Effector memory CD4-positive, alpha-beta T cell (primary cell): ENCODE measurements at places on chromosomes 2 and 18.

DNA sequence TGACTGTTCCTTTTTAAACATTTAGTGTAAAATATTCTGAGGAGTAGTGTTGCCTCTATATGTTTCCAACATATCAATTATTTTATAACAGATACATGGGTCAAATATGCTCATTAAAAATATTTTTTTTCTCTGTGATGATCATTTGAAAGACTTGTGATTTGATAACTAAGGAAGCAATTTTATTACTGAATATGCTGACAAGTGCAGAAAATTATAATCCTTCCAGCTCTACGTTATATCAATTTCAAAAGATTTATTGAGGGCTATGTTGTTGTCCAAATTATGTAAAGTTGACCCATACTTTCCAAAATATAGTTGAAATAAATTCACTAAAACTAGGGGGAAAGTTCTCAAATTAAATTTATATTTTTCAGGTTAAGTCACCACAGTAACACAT, 290.6 kb downstream of the NYAP2 start:
- H3K4me3 ChIP-seq, result no peak overlapping the region
- no peaks in the 10 kb centered on the region for H3K27me3 ChIP-seq
- no peaks in the 10 kb centered on the region for H3K4me1 ChIP-seq

DNA sequence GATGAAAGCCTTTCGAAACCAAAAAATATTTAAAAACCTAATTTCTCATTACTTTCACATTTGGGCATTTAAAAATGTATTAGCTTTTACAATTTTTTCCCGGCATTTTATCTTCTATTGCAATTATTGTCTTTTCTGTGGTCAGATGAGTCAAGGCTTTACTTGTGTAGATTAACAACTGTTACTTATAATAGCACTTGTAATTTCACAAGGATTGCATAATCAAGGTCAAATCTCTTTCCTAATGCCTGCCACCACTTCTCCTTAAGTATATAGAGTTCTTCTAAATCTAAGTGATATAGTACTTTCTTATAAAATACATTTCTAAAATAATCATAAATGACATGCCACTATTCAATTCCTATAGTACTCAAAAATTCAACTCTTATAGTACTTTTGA, 67.2 kb downstream of the SLC8A1 start:
- DNase-seq, result no peak
- no peaks in the 10 kb centered on the region for H3K36me3 ChIP-seq
- no peaks in the 10 kb centered on the region for H3K4me1 ChIP-seq

DNA sequence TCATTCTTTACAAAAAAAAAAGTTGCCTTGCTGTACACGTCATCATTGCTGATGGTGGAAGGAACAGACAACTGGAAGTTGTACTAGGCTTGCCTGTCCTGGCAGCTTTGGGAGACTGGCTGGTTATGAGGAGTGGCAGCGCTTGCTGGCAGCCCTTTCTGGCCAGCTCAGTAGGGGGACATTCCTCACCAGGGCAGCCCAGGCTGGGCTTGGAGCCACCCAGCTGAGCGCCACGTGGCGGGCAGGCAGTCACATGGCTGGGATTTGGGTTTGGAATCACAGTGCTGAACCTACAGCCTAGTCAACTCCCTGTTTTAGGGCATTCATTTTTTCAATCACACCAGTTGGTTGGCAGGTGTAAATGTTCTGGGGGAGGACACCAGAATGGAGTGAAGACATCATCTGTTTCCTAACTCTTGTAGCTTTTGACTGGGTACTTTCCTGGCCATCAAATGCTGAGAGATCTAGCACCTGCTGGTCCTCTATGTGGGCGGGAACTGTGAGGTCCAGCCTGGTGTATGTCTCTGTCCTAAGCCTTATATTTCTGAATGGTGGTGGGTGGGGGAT, 139.3 kb downstream of the SETBP1 start:
- H3K36me3 ChIP-seq, result no peaks in the 10 kb centered on the region
- H3K27me3 ChIP-seq, result no peaks in the 10 kb centered on the region
- DNase-seq, result no peak
- no peak overlapping the region for H3K4me3 ChIP-seq

DNA sequence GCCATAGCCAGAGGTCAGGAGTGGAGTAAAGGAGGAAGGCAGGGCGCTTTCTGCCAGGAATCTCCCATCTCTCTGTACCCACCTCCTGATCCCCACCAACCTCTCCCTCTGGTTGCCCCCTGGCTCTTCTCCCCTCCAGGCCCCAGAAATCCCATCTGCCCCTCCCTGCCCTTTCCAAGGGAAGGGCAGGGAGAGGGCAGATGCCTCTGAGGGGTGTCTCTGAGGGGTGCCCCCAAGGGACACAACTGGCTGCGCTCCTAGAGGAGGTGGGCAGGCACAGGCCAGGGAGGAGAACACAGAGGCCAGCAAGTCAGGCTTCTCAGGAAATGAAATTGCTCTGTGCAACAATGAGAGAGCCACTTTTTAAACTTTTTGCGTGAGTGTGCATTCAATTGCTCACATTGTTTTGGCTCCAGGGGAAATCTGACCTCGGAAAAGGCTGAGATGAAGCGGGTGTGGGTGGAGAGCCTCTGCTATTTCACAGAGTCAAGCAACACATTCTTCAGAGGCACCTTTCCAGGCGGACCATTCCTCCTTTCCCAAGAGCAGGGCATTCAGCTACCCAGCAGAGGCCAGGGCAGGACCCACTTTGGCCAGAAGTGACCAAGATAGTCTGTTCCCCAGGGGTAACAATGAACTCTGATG, 125.5 kb downstream of the SMAD7 start:
- H3K27me3 ChIP-seq, result no peaks in the 10 kb centered on the region
- H3K27ac ChIP-seq, result no peak overlapping the region
- no peak overlapping the region for H3K4me3 ChIP-seq
- no peak for DNase-seq

DNA sequence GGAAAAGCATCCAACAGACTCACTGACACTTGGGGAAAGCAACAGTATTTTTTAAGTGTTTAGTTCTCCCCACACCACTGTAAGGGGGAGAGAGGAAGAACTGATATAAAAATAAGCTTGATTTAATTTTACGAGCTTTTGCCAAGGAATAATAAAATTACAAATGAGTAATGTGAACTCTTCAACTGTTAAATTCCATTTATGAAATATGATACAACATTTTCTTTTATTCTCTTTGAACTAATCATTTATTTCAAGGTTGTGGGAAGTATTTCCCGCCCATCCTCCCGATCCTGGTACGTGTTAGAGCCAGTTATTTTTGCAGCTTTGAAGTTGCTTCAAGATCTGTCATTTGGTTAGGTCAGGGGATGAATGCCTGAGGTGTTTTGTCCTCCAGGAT, 35.2 kb downstream of the WDPCP start:
- DNase-seq, result no peak
- no peak overlapping the region for H3K4me3 ChIP-seq
- no peaks in the 10 kb centered on the region for H3K27me3 ChIP-seq
- no peaks in the 10 kb centered on the region for H3K36me3 ChIP-seq
- H3K4me1 ChIP-seq, result no peaks in the 10 kb centered on the region

GRCh38 chr2:21650569-21650968, 526.8 kb downstream of the TDRD15 start:
- no peaks in the 10 kb centered on the region for H3K36me3 ChIP-seq
- no peak overlapping the region for H3K27ac ChIP-seq
- no peak overlapping the region for H3K4me3 ChIP-seq
- no peaks in the 10 kb centered on the region for H3K27me3 ChIP-seq
- no peak for DNase-seq

DNA sequence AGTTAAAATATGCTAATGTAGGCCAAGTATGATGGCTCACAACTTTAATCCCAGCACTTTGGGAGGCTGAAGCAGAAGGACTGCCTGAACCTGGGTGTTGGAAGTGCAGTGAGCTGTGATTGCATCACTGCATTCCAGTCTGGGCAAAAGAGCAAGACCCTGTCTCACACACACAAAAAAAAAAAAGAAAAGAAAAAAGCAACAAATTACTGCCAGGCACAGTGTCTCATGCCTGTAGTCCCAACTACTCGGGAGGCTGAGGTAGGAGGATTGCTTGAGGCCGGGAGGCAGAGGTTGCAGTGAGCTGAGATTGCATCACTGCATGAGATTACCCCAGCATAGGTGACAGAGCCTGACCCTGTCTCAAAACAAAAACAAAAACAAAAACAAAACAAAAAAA, 110.6 kb downstream of the PRELID3A start:
- no peaks in the 10 kb centered on the region for H3K36me3 ChIP-seq
- no peak overlapping the region for H3K4me3 ChIP-seq
- H3K4me1 ChIP-seq, result no peaks in the 10 kb centered on the region
- no peaks in the 10 kb centered on the region for H3K27me3 ChIP-seq

DNA sequence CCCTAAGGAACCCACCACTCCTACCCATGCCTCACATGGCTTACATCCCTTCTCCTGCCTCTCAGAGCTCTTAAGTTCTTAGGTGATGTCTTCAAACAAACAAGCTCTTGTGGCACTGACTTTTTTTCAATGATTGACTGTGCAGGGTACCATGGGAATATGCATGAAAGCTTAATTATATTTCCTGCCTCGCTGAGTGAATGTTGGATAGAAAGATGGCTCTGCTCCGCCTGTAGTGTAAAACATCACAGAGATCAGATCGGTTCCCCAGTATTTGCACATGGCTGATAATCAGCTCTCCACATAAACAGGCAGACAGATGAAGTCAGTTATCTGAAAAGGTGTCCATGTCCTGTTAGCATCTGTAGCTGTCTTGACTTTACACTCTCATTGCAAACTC, 820.8 kb downstream of the TDRD15 start:
- no peak overlapping the region for H3K4me3 ChIP-seq
- no peaks in the 10 kb centered on the region for H3K27me3 ChIP-seq
- DNase-seq, result no peak
- H3K36me3 ChIP-seq, result no peaks in the 10 kb centered on the region
- no peak overlapping the region for H3K27ac ChIP-seq
- no peaks in the 10 kb centered on the region for H3K4me1 ChIP-seq

DNA sequence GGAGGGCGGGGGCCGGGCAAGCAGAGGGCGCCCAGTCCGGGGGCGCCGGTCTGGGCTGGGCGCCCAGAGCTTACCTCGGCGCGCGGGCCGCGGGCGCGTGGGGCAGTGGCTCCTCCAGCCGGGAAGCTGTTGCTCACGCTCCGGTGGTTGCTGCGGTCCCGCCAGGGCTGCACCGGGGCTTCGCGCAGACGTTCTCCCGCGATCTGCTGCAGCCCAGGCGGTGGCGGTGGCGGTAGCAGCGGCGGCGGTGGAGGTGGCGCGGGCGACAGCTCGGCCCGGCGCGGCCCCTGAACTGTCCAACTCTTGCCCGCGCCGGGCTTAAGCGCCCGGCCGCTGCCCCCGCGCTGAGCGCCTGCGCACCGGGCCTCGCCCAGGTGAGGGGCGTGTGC, 391 bp downstream of the ZNF385B start:
- H3K4me3 ChIP-seq, result no peak overlapping the region
- H3K36me3 ChIP-seq, result no peaks in the 10 kb centered on the region
- no peak overlapping the region for H3K27ac ChIP-seq
- H3K27me3 ChIP-seq, result no peaks in the 10 kb centered on the region
- DNase-seq, result no peak

DNA sequence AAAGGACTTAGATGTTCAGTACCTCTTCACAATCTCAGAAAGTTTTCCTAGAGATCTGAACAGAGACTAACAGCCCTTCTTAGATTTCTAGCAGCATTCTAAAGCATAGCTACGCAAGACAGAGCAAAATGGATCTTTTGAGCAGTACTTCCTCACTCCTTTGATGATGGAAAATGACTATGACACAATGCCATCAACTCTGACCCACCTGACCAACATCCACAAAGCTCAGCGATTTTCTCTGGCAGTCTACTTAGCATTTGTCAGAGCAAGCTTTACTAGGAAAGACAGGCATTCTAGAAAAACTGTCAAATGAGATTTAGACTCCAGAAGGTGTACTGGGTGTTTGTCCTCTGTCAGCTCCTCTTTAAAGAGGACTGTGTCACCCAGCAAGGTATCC, 180.9 kb upstream of the ACVR2A start:
- no peaks in the 10 kb centered on the region for H3K27me3 ChIP-seq
- H3K27ac ChIP-seq, result peak overlapping the region; percentile 63
- peak overlapping the region; percentile 40 for H3K4me3 ChIP-seq
- no peak for DNase-seq
- H3K36me3 ChIP-seq, result no peaks in the 10 kb centered on the region

DNA sequence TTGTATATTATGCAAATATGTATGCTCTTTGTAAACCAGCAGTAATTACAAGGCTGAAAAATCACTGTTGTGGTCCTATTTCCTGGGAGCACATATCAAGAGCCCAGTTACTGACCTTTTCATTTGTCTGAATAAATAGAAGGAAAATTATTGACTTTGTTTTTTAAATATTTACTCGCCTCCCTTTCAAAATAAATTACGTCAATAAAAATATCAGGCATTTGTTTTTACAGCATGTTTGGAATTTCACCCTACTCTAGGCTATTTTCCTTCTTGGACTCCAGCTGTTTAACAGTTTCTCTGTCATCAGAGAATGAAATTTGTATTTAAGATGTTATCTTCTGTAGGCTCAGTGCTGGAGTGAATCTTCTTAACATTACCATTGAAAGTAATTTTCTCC, 59.9 kb upstream of the LRATD1 start:
- no peaks in the 10 kb centered on the region for H3K27me3 ChIP-seq
- no peak overlapping the region for H3K4me3 ChIP-seq
- DNase-seq, result no peak
- no peaks in the 10 kb centered on the region for H3K36me3 ChIP-seq
- H3K27ac ChIP-seq, result no peak overlapping the region

GRCh38 chr2:71685941-71686611, 232.7 kb downstream of the DYSF start:
- DNase-seq, result no peak
- H3K27me3 ChIP-seq, result no peaks in the 10 kb centered on the region
- no peaks in the 10 kb centered on the region for H3K36me3 ChIP-seq
- no peak overlapping the region for H3K4me3 ChIP-seq
- no peak overlapping the region for H3K27ac ChIP-seq

DNA sequence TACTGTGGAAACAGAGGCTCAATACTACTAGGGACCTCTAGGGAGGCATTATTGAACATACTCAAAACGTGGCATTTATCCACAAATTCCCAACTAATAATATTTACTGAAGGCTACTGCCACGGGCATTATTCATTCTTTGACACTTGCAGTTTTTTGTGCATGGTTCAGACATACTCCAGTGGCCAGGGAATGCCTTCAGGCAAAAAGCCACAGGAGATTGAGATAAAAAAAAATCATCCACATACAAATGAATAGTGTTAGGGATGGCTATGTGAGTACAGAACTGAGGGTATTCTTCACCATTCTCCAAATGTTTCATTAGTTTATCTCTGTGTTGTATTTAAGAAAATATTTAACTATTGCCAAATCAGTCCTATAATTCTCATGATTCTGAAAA, 974.9 kb upstream of the PIK3C3 start:
- no peaks in the 10 kb centered on the region for H3K27me3 ChIP-seq
- no peaks in the 10 kb centered on the region for H3K36me3 ChIP-seq
- no peaks in the 10 kb centered on the region for H3K4me1 ChIP-seq
- H3K4me3 ChIP-seq, result no peak overlapping the region
- DNase-seq, result no peak
- H3K27ac ChIP-seq, result no peak overlapping the region
